NCI-H2107 (cell line): ENCODE measurements at places on chromosomes 3 and 15.

DNA sequence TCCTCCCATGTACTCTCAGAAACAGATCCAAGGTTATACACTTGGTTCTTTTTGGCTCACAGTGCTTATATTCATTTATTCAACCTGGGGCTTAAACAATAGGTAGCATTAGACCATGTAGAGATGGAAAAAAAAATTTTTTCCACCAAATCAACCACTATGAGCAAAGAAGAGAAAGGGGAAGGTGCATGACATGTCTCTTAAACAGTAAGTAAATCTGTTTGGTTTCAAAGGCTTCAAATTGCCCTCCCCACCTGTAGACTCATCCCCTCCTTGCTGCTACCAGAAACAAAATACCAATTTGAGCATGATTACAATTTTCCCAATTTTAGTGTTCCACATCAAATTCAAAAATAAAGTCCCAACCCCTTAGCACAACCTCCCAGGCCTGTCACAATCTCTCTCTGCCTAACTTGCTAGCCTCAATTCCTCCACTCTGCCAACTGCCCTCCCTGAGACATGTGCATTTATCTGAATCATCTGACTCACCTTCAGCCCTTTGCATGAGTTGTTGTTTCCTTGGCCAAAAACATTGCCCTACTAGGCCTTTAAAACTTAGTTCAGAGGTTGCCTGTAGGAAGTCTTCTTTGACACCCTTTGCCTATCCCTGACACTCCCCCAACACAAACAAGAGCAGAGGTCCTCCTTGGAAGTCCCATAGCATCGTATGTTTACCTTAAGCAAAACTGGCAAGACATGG lies 30.3 kb upstream of the TSC22D2 start:
- DNase-seq = no peak

- no peak for DNase-seq
These were observed 5.9 kb upstream of the NGRN start for GRCh38 chr15:90259524-90259923.

GRCh38 chr3:172134352-172134751 lies 95.0 kb downstream of the FNDC3B start:
- DNase-seq = no peak

DNA sequence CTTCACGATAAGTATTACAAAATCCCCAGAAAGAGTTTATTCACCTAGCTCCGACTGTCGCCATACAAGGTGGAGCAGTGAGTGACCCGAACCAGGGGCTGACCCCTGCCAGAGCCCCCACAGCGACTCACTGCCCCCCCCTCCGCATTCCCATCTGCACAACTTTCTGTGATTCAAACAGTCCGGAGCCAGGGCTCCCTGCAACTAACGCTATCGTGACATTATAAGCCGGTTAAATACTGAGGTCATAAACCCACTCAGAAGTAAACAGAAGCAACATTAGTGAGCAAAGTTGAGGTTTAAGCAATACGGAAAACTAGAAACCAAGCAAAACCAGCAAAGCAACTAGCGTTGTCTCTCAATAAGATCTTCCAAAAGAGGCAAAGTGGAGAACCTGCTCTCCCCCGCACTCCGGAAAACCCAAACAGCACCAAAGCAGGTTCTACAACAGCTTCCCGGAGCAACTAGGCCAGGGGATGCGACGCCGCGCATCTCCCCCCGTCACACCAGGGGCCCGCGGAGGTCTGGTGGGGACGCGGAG lies 642 bp downstream of the SCAP start:
- DNase-seq = no peak

DNA sequence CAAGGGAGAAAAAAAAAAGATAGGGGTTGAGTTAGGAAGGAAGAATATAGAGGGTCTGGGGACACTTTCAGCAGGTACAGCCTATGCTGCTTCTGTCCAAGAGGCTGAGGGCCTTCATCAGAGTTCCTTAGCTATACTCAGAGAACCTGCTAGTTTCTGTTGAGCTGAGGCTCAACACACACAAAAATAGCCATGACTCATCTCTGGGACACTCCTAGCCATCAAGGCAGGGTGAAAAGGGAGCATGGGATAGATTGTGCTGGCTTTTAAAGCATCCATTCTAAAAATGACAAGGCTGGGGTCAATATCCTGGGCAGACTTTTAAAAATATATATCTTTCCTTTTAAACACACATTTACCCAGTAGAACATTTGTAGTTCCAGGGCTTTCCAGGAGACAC lies 2.8 kb upstream of the RTP2 start:
- no peak for DNase-seq

DNA sequence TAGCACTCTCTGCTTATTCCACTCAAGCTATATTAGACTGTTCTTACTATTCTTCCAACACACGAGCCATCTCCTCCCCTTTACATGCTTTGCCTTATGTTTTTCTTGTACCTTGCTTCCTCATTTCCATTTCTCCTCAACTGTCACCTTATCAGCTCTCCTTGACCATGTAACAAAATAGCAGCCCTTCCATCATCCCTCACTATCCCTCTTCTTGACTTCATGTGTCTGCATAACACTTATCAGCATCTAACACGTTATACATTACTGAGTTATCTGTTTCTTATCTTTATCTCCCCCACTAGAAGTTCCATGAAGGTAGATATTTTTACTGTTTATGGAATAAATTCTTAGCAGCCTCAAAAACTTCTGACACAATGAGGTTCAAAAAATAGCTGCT lies 45.3 kb downstream of the TRPM7 start:
- no peak for DNase-seq

DNA sequence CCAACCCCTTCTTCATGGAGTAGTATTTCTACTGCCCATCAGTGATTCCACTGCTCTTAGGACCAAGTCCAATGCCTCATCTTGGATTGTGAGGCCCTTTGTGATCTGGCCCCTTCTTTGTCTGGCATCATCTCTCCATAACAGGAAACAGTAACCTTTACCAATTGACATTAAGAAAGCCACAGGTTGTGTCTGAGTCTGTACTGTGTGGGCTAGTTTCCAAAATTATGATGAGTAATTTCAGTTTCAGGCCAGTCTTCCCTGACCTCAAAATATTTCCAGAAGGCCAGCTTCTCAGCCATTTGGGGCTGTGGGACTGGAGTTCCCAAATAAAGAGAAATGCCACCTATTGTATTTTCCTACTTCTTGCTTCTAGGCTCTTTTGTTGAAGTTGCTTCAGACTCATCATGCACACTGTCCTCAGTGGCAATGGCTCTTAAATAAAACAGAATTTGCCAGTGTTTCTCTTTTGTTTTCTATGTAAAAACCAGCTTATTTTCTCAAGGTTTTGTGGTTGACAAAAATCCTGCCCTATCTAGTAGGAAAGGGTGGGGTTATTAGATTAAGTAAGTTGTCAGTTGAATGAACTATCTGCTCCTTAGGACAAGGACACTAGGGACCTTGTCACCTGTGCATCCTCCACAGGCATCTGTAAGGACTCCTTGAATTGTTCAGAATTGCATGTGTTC lies 47.0 kb upstream of the ACKR4 start:
- DNase-seq = no peak

GRCh38 chr3:133476971-133477375 lies 77.1 kb downstream of the BFSP2 start:
- no peak for DNase-seq

DNA sequence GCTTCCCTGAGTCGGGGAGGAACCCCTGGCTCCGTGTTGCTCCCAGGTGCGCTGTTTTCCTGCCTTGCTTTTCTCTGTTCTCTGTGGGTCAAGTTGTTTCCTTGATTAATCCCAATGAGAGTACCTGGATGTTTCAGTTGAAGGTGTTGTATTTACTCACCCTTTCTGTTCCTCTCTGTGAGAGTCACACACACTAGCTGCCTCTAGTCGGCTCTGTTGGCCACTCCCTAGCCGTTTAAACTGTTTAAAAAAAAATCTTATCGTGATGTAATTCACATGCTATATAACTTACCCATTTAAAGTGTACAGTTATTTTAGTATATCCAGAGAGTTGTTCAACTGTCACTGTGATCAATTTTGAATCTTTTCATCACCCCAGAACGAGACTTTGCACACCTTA lies 74.0 kb downstream of the AKAP13 start:
- no peak for DNase-seq

GRCh38 chr3:49454898-49455681 lies 15.0 kb upstream of the DAG1 start:
- DNase-seq = no peak

DNA sequence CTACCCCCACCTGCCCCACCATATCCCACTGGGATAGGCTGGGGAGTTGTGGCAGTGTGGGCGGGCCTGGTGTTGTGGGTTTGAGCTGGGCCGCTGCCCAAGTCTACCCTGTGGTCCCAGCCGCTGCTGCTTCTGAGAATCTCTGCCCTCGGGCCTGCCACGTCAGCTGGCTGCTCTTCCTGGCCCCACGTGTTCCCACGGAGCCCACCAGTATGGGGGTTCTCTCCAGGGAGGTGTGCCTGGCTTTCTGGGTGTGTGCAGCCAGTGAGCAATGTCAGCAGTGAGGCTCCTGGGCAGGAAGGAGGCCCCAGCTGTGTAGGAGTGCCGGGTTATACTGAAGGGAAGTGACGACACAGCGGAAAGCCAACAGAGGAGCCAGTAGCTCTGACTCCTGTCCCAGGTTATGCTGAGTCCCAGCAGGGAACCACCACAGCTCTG lies 10.5 kb downstream of the GNAI2 start:
- DNase-seq = no peak

DNA sequence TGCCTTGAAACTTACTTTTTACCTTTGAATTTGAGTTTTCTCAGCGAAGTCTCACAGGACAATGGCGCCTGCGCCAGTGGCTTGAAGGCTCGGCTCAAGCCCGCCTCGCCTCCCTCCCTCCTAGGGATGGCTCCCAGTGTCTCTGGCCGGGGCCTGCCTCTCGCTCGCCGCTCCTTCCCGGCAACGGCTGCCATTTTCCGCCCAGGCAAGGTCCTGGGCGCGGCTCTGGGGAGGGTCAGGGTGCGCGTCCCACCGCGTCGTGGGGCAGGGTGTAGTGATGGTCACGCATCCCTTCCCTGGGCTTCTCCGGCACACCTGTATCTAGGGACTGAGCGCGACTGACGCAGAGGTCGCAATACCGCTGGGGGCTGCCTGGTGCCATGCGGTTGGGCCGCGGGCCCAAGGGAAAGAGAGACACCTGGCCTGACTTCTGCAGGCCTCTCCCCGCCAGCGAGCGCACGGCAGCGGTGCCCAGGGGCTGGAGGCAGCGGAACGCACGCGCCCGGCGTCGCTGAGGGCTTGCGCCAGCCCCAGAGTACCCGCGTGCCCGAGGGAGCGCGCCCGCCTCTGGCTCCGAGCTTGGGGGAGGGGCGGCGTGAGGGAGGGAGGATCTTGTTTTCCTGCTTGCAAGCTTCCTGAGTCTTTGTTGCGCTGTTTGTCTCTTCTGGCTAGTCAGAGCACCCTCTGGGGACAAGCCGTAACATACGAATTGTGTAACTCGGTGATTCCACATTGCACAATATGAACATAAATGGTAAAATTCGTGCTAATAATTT lies 20.7 kb upstream of the FEM1B start:
- DNase-seq = no peak

- DNase-seq = no peak
These were observed 57.9 kb downstream of the ST3GAL6 start for GRCh38 chr3:98821063-98821462.

- no peak for DNase-seq
These were observed 207.2 kb downstream of the EPHA3 start for GRCh38 chr3:89314454-89315098.

- no peak for DNase-seq
These were observed 3.4 kb upstream of the HHLA2 start for GRCh38 chr3:108292905-108293328.

DNA sequence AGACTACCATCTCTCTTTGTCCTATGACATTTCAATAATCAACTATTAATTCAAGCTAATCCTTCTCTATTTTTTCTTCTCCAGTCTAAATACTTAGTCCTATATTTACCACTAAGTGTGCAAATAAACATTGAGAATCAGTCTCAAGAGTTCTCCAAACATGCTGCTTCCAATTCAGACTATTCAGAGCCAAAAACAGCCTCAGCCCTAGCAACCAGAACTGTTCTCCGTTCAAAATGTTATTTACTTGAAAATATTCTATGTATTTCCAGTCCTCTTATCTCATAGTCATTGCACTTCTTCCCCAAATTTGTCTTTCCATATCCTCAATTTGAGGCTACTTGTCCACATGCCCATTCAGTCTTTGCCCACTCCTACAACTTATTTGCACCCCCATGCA lies 805.5 kb downstream of the IGSF11 start:
- no peak for DNase-seq

GRCh38 chr3:147449669-147450068 lies 40.5 kb downstream of the ZIC1 start:
- no peak for DNase-seq

DNA sequence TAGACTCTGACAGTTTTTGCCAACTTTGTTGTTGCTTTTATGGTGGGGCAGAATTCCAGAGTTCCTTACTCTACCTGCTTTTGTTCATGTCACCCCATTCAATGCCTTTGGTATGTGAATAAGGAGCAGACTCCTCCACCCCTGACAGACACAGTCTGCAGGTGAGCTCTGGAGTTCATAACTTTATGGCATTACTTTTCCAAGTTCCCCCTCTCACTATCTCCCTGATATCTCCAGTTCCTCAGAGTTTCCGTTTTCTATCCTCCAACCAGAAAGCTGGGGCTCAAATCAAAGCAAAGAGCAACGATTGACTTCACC lies 23.1 kb upstream of the MTMR10 start:
- DNase-seq = no peak

DNA sequence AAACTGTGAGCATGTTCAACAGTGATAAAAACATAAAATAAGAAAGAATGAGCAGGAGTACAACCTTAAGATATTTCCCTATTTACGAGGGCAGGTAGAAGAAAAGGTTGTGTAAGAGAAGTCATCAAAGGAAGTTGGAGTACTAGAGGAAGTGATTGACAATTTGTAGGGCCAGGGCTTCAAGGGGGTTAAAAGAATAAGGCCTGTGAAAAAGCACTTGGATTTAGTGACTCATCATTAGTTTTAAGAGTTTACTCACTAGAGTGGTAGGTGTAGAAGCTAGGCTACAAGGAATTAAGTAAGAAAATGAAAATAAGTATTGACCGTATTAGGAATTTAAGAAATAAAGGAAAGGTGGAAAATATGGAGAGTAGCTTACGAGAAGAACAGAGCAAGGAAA lies 23.6 kb downstream of the KCNMB3 start:
- no peak for DNase-seq

DNA sequence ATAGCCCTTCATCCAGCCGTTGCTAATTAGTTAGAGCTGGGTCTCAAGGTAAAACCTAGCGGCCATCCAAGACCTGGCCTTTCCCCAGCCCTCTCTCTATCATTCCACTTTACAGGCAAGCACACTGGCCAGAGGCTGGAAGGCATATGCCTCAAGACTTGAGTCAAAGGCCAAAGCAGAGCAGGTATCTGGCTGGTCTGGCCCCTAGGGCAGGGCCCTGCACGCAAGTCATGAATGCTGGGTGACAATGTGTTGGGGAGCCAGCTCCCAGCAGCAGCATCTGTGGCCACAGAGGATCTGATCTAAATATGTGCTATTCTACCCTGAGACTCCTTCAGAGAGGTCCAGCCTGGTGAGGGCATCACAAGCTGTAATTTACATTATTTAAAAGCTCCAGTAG lies 113.6 kb downstream of the LRTM1 start:
- DNase-seq = no peak
